Type B pancreatic cell (in vitro differentiated cells): ENCODE measurements at places on chromosomes 2 and 18. TPM values are rescaled to one million over a fixed set of nuclear protein-coding genes. Genes with fewer than 3 reads are reported as not detected.
A peak's percentile ranks its signal among the peaks of the same experiment; 100 is the strongest.

GRCh38 chr2:43192744-43193651 is 33.4 kb downstream of the ZFP36L2 start:
- DNase-seq = no peak
- no peak overlapping the region for H3K4me3 ChIP-seq
- H3K4me1 ChIP-seq = peaks cover 39% of the 10 kb centered on the region
- H3K27ac ChIP-seq = peak overlapping the region; percentile 89

DNA sequence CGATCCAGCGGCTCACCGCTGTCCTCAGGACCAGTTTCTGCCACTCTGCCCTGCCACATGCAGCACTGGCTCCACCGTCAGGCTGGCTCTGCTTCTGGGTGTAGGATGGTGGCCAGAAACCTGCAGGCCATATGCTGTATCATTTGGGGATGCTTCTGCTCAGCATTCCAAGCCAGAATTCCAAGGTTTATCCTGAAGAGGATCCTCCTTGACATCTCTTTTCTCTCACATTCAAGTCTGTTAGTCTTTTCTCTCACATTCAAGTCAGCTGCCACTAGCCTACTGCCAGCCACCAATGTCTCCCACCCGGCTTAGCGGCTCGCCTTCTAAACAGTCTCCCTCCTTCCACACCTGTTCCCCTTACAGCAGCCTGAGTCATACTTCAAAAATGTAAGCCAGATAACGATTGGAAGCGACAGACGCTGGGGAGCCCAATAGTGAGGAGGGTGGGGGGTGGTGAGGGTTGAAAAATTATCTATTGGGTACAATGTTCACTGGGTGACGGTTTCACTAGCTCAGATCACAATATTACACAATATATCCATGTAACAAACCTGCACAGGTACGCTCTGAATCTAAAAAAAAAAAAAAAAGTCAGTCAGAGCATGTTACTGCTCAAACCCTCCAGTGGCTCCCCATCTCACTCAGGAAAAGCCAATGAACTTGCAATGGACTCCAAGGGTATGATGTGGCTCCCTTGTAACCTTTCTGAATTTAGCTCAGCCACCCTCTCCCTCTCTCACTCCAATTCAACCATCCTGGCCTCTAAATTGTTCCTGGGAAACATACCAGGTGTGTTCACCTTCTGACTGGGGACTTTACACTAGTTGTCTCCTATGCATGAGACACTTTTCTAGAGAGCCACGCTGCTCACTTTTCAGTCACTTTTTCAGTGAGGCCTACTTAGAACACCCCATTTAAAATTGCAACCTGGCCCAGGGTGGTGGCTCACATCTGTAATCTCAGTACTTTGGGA is 38.8 kb upstream of the SP3 start:
- H3K27me3 ChIP-seq = no peaks in the 10 kb centered on the region
- H3K27ac ChIP-seq = peak overlapping the region; percentile 53

DNA sequence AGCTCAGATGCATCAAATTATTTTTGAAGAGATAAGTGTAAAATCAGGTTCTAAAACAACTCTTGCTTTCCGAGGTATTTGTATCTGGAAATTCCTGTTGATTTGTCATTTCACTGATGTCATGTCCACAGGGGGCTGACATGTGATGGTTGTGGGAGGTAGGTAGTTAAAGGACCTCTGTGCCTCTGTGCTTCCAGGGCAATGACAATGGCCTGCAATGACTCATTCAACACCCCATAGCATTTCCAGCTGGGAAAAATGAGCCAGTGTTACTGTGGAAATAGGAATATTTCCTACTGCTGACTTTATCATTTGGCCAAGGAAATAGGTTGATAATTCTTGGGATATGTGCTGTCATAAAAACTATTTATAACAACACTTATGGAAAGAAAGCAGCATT is 86.2 kb upstream of the CCDC195 start:
- DNase-seq = no peak
- H3K4me1 ChIP-seq = peaks cover 13% of the 10 kb centered on the region
- H3K4me3 ChIP-seq = no peak overlapping the region
- H3K36me3 ChIP-seq = no peaks in the 10 kb centered on the region
- no peaks in the 10 kb centered on the region for H3K27me3 ChIP-seq

DNA sequence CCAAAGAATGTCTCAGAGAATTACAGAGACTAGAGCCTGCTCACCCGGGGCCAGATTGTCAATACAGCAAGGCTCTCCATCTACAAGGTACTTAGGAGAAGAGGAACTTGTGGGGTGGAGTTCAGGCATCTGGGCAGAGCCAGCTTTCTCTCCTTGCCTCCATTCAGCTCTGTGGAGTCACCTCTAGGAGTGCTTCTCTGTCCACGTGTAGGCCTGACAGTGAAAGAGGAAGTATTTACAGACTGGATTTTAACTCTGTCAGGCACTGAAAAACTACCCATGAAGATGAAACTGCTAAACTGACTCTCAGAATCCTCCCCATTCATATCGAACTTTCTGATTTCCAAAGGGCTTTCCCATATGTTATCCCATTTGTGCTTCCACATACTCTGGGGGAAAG is 315.6 kb downstream of the SETBP1 start:
- H3K4me3 ChIP-seq = no peak overlapping the region
- H3K36me3 ChIP-seq = peaks cover 8% of the 10 kb centered on the region
- no peak overlapping the region for H3K27ac ChIP-seq
- no peak for DNase-seq
- H3K4me1 ChIP-seq = no peaks in the 10 kb centered on the region

- H3K27me3 ChIP-seq = no peaks in the 10 kb centered on the region
- H3K4me1 ChIP-seq = peaks cover 4% of the 10 kb centered on the region
- no peaks in the 10 kb centered on the region for H3K36me3 ChIP-seq
- no peak overlapping the region for H3K27ac ChIP-seq
Measured at GRCh38 chr2:53253244-53253643, 514.4 kb upstream of the CHAC2 start.

- DNase-seq = no peak
- H3K4me1 ChIP-seq = peaks cover 35% of the 10 kb centered on the region
- no peak overlapping the region for H3K27ac ChIP-seq
- no peaks in the 10 kb centered on the region for H3K27me3 ChIP-seq
- no peaks in the 10 kb centered on the region for H3K36me3 ChIP-seq
Measured at GRCh38 chr2:215613280-215613679, 177.4 kb upstream of the FN1 start.

DNA sequence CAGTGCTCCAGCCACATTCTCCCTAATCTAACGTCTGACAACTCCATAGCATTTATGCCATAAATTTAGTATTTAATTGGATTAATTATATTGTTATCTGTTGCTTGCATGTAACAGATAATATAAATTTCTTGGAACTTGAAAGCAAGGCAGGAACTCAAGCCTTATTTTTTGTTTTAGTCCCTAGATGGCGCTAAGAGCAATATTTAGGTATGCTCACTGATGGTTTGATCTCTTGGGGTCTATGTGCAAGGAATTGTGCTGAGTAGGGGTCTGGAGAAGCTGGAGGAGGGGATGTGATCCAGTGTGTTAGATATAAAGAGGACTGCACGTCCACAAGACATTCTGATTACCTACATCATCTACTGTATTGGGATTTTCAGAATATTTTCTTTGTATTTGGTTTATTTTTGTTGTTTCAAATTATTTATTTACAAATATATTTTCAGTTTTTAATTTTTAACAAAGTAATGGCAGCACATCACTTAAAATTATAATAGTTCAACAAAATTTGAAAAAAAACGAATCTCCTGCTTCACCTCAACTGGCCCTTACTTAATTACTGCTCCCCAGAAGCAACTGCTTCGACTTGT is 32.8 kb downstream of the KATNAL2 start:
- H3K27me3 ChIP-seq = peaks cover 2% of the 10 kb centered on the region
- DNase-seq = no peak
- no peaks in the 10 kb centered on the region for H3K4me1 ChIP-seq
- no peak overlapping the region for H3K27ac ChIP-seq
- no peaks in the 10 kb centered on the region for H3K36me3 ChIP-seq

MATN3 gene
- total RNA-seq = 0.45 and 3.0 TPM in 2 replicates

DNA sequence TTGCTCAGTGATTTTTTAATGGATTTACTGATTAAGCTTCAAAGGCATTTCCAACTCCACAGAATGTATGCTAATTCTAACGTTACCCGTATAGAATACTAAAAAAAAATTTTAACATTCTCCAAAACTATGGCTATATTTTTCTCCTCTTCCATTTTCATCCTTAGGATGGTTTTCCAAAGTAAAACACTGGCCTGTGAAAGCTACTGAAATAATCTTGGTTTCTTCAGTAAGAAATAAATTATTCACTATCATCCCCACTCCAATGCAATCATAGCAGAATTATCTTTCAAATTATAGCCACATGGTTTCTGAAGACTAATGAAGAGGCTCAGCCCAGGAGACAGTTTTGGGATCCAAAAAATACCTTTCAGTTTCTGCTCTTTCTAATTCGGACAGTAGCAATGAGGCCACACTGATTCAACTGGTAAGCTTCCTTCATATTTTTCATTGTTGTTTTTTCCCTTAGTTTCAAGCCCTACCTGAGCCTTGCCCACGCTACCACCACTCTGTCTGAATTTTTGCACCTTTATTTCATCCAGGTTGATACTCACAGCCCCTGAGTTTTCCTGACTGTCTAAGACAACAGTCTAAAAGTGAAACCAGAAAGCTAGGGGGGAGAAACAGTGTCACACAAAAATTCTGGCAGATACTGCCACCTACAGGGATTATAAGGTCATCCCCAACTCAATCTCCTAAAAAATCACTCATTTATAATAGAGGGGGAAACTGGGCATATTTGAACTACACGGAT is 887.9 kb downstream of the NRXN1 start:
- H3K27me3 ChIP-seq = no peaks in the 10 kb centered on the region
- DNase-seq = no peak
- peaks cover 11% of the 10 kb centered on the region for H3K4me1 ChIP-seq

- H3K27ac ChIP-seq = no peak overlapping the region
- peaks cover 4% of the 10 kb centered on the region for H3K36me3 ChIP-seq
- no peaks in the 10 kb centered on the region for H3K27me3 ChIP-seq
- DNase-seq = no peak
Measured at GRCh38 chr2:1045109-1045508, 94.5 kb downstream of the SNTG2 start.

DNA sequence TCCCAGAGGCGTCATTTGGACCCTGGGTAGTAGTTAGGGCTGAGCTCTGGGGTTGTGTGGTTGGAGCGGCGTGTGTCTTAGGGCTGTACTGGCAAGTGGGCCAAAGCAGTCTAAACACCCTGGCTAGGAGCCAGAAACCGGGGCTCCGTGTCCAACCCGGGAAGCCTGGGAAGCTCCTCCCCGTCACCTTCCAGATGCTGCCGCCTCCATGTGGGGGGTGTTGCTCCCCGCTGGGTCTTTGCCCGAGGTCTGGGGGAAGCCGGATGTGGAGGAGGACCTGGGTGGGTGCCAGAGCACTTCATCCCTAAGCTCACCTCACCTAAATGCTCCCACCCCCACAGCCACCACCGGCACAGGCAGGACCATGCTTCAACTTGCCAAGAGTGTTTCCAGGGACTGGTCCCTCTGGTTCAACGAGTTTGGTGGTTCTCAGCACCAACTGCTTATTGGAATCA is 25.4 kb downstream of the TET3 start:
- no peaks in the 10 kb centered on the region for H3K27me3 ChIP-seq
- H3K36me3 ChIP-seq = peaks cover 19% of the 10 kb centered on the region
- H3K4me3 ChIP-seq = peak overlapping the region; percentile 68

DNA sequence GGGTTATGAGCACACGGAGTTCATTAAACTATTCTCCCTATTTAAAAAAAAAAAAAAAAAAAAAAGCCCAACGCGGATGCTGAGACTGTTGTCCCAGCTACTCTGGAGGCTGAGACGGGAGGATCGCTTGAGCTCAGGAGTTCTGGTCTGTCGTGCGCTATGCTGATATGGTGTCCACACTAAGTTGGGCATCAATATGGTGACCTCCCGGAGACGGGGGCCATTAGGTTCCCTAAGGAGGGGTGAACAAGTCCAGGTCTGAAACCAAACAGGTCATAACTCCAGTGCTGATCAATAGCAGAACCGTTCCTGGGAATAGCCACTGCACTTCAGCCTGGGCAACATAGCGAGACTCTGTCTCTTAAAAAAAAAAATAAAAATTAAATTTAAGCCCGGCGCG is 12.9 kb upstream of the ANKRD53 start:
- H3K4me3 ChIP-seq = peak overlapping the region; percentile 77
- H3K27me3 ChIP-seq = peaks cover 72% of the 10 kb centered on the region
- peak; percentile 32 for DNase-seq
- no peaks in the 10 kb centered on the region for H3K36me3 ChIP-seq
- peaks cover 5% of the 10 kb centered on the region for H3K4me1 ChIP-seq

CD8B2 gene
- total RNA-seq = 0.31 TPM in 2 replicates

SAP130 gene
- 27.6 and 41.9 TPM in 2 replicates for total RNA-seq

GRCh38 chr18:11175266-11175979 is 26.1 kb upstream of the PIEZO2 start:
- H3K27ac ChIP-seq = no peak overlapping the region
- H3K36me3 ChIP-seq = no peaks in the 10 kb centered on the region
- peaks cover 18% of the 10 kb centered on the region for H3K4me1 ChIP-seq

DNA sequence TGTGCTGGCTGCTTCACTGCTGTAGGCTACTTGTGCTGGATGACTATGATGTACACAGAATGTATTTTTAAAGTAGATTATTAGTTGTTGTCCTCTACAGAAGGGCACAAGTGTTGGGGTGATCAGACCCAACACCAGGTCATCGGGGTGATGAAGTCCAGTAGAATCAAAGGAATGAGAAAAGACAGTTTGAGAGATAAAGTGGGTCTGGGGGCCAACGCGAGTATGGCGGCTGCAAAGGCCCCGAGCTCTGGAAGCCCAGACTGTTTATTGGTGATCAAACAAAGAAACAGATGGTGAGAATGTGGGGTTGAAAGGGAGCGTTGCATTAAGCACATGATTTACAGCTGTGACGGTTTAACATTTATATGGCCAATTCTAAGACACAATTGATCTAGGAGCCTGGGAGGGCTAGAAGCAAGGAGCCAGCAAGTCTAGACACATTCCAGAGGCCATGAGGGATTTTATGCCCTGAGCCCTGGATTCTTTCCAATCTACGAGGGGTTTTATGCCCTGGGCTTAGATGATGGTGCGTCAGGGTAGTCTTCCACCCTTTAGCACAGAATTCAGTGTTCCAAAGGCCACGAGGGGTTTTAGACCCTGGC is 153.5 kb downstream of the AGPS start:
- H3K4me3 ChIP-seq = no peak overlapping the region
- DNase-seq = no peak
- H3K36me3 ChIP-seq = peaks cover 10% of the 10 kb centered on the region
- no peaks in the 10 kb centered on the region for H3K27me3 ChIP-seq

CD207 gene
- total RNA-seq = not detected in 2 replicates

DNA sequence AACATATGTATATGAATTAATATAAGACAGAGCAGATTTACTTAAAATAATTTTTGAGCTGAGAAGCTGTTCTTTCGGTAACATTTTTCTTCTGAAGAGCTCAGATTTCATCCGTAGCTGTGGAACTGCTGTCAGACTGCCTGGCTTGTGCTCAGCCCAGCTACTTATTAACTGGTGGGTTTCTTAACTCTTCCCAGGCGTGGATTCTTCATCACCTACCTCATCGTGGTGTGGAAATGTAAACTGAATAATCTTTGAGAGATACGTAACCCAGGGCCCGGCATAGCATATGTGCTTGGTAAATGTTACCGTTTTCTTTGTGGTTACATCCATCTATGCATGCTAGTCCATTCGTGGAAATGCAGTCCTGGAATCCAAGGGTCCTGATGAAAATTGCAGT is 145.0 kb downstream of the MCFD2 start:
- H3K4me3 ChIP-seq = no peak overlapping the region
- H3K27me3 ChIP-seq = no peaks in the 10 kb centered on the region
- DNase-seq = no peak
